ENCODE measurements at places on chromosomes 5 and 9.

GRCh38 chr9:33239921-33240320 lies at the start of gene SPINK4:
Gene SPINK4, plus strand, starts transcription at chr9:33240167. Its CDS starts 42 bp downstream, at chr9:33240209.
- DNase-seq, result no peak

DNA sequence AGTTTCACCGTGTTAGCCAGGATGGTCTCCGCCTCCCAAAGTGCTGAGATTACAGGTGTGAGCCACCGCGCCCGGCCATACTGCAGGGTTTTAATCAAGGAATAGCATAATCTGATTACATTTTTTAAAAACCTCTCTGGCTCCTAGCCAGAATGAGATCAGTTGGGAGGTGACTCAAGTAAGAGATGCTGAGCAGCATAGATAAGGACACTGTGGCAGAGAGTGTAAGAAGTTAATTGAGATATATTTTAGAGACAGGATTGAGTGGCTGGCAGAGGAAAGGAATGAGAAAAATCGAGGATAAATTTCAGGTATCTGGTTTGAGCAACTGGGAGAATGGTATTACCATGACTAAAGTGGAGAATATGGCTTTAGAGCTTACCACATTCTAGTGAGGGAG lies 7.3 kb upstream of the RIGI start:
- no peak for DNase-seq

DNA sequence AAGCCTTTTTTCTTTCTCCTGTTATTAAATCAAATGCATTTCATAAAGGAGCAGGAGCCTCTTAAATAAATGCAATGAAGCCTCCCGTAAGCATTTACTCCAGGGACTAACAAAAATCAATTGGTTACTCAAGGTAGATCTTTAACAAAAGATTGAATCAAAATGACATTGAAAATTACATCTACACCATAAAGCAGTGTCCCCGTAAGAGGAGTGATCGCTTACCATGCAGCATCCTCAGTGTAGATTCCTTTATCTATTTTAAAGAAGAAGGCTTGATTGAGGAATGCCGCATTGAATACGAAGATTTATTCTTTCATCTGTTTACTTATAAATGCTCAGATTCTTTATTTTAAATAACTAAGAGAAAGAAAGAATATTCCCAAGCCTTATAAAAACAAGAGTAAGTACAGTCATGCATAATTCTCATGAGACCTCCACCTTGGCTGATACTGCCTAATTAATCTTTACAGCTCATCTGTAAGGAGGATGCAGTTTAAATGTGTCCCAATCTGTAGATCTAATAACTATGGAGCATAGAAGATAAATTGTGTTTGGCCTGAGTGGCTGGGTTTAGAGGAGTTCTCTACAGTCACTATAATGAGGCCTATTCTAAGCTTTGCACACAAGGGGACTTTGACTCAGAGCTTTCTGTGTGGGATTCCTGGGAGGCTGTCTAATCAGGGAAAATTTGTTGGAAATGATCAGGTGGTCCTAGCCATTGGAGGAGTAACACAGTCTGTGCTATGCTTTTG lies 55.1 kb downstream of the PLPPR1 start:
- no peak for DNase-seq

GRCh38 chr5:107855171-107855570 lies 184.4 kb upstream of the EFNA5 start:
- DNase-seq, result no peak

DNA sequence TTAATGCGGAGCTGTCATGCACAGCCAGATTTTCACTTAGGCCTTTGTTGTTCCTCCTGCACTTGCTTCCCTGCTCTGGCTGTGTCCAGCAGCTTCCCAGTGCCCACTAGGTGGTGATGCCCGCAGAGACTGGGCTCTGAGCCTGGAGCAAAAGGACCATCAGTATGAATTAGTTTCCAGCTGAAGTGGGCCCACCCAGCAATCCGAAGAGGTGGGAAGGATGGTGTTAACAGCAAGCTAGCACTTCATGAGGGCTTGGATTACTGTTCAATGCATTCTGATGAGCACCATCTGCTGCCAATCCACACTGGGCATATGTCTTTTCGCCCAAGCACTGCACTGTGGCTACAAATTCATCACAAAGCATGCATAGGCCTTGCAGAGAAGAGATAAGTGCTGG lies 459.1 kb downstream of the SPOCK1 start:
- peak; percentile 76 for DNase-seq

GRCh38 chr5:120388016-120388781 lies 75.9 kb upstream of the PRR16 start:
- DNase-seq, result no peak

DNA sequence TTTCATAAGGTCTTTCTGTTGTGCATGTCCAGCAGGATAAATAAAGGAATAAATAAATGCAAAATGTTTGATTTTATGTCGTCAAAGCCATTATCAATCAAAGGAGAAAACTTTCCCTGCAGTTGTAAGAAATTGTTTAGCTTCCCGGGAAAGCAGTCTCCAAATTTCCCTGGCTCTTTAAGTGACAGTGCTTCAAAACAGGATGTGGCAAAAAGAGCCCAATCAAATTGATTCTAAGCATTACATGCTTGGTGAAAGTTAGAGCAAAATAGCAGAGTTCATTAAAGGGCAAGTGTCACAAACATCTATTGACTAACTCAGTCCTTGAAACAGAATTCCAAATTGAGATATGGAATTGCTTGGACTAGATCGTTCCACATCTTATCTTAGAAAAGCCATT lies 704.1 kb downstream of the PRELID2 start:
- DNase-seq, result no peak

GRCh38 chr9:131060900-131061630 lies 35.3 kb upstream of the AIF1L start:
- DNase-seq, result no peak

DNA sequence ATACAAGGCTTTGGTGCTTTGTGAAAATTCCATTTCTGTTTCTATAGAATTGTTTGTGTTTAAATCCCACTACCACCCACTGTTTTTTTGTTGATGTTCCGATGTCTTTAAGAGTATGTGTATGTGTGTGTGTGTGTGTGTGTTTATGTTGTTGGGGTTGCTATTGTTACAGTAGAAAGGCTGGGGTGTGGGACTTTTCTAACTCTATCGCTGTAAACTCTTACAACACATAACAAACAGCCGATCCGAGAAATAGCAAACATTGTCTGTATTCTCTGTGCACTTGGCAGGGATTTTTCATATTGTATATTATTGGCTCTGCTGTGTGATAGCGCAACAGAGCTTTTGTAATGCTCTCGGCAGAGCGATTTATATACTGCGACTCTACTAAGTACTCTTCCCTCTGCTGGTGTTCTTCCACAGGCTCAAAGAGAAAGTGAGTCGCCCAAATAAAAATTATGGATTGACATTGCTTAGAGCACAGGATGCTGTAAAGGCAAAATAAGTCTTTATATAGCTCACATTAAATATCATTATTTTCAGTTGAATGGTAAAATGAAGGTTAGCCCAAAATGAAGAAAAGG lies 492.2 kb upstream of the ARRDC3 start:
- no peak for DNase-seq

GRCh38 chr9:116656501-116656971 lies 30.6 kb upstream of the TRIM32 start:
- DNase-seq, result peak; percentile 73

DNA sequence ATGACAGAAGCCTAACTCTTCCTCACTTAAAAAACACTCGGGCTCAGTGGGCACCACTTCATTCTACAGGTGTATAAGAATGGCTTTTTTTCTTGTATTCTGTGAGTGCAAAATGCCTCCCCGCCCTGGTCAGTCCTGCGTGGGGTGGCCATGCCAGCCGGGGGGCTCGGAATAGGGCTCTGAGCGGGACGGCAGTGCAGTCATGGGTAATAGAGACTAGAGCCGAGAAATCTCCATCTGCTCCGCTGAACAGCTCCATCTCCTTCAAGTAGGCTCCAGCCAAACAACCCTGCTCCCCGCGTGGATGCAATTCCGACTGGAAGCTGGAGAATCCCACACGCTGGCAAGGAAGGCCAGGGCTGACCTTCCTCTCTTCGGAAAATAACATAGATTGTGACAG lies 317.0 kb upstream of the IRX4 start:
- DNase-seq, result no peak

DNA sequence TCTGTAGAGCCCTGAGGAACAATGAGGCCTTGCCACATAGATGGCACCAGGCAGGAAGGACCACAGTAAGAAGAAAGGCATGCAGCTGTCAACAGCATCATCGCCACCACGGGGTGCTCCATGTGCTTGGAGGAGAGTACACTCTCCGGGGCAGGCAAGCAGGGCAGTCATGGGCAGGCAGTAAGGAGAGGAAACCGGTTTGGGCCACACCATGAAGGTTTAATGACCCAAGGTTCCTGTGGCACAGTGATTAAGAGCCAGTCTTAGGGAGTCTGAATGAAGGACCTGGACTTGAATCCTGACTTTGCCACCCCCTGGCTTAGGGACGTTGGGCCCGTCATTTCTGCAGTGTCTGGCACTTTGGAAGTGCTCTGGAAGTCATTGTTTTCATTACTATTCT lies 80.6 kb upstream of the ZBTB43 start:
- DNase-seq, result no peak

GRCh38 chr9:121667214-121667613 lies 15.8 kb downstream of the DAB2IP start:
- no peak for DNase-seq

GRCh38 chr9:23812673-23813072 lies 13.4 kb downstream of the ELAVL2 start:
- no peak for DNase-seq

- no peak for DNase-seq
Measured at GRCh38 chr5:168950241-168950951, 350.5 kb downstream of the SLIT3 start.
